Fibroblast of lung (primary cell): ENCODE measurements at places on chromosomes 12 and 14. TPM values are rescaled to one million over a fixed set of nuclear protein-coding genes. Genes with fewer than 3 reads are reported as not detected.

GRCh38 chr14:99537399-99537798 is 56.2 kb downstream of the CCNK start:
- no peaks in the 10 kb centered on the region for H3K36me3 ChIP-seq
- no peak overlapping the region for H3K27ac ChIP-seq
- peaks cover 15% of the 10 kb centered on the region for H3K4me1 ChIP-seq
- no peak overlapping the region for H3K4me3 ChIP-seq
- DNase-seq = peak; percentile 78

DNA sequence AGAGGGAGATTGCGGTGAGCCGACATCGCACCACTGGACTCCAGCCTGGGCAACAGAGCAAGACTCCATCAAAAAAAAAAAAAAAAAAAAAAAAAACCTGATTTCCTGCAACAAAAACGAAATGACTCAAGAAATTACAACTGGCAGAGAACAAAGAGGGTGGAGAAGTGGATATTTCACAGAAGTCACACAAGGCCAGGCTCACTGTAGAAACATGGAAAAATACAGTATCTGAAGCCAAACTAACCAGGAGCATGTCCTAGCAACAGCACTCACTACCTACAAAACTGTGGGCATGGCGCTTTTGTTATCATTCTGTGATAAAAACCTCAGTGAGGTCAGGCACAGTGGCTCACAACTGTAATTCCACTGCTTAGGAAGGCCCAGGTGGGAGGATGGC is 11.7 kb upstream of the MMP17 start:
- no peak for DNase-seq
- H3K27ac ChIP-seq = no peak overlapping the region
- H3K4me1 ChIP-seq = no peaks in the 10 kb centered on the region
- H3K4me3 ChIP-seq = no peak overlapping the region

GRCh38 chr12:2270846-2271245 is 218.1 kb downstream of the CACNA1C start:
- H3K27ac ChIP-seq = no peak overlapping the region
- no peaks in the 10 kb centered on the region for H3K36me3 ChIP-seq
- no peak for DNase-seq
- H3K4me3 ChIP-seq = no peak overlapping the region
- H3K27me3 ChIP-seq = no peaks in the 10 kb centered on the region
- peaks cover 37% of the 10 kb centered on the region for H3K4me1 ChIP-seq

The PLEK2 gene
- total RNA-seq = 0.17 and 0.51 TPM in 2 replicates

GRCh38 chr14:105487986-105488777 is 1.5 kb downstream of the CRIP1 start:
- no peaks in the 10 kb centered on the region for H3K36me3 ChIP-seq
- H3K4me3 ChIP-seq = no peak overlapping the region
- peaks cover 19% of the 10 kb centered on the region for H3K27me3 ChIP-seq
- DNase-seq = no peak

The TCL1B gene
- total RNA-seq = not detected in 2 replicates

The GAS2L3 gene
- 18.7 and 33.4 TPM in 2 replicates for total RNA-seq

DNA sequence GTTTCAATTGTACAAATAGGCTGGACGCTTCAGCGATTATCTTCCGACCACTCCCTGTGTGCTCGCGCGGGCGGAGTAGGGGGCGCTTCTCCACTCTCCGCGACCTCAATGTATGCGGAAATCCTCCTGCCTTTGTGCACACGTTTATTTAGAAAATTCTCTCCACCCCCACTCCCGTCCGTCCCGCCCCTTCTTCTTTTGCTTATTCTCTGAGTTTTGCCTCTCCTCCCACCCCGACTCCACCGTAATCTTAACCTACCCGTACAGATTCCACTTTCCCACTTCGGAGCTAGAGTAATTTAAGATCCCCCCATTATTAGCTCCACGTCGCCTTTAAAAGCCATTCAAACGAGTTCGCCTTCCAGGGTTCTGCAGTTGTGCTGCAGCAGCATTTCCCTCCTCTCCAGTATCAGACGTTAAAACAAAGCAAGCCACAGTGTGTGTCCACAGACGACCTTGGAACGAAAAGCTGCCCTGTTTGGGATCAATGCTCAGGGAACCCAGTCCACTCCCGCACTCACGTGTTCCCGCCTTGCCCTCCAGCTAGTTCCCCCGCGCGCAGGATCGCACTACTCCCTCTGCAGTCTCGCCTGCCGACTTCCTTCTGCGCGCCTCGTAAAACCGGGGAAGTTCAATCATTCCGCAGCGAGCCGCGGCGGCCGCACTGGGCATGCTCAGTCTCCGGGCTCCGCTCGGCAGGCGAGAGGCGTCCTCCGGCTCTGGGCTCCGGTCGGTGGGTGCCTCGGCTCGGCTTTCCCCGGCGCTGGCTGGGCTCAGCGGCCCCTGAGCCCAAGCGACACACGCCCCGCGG is at the start of gene ANO6:
TSS of gene ANO6 (plus strand) at position 677 of the 811 bp plus-strand sequence. CDS start 227 bp downstream, outside the sequence.
- no peaks in the 10 kb centered on the region for H3K27me3 ChIP-seq
- peak within 1 kb of the TSS; percentile 92 for H3K27ac ChIP-seq
- DNase-seq = peak; percentile 89
- H3K36me3 ChIP-seq = no peaks in the 10 kb centered on the region

DNA sequence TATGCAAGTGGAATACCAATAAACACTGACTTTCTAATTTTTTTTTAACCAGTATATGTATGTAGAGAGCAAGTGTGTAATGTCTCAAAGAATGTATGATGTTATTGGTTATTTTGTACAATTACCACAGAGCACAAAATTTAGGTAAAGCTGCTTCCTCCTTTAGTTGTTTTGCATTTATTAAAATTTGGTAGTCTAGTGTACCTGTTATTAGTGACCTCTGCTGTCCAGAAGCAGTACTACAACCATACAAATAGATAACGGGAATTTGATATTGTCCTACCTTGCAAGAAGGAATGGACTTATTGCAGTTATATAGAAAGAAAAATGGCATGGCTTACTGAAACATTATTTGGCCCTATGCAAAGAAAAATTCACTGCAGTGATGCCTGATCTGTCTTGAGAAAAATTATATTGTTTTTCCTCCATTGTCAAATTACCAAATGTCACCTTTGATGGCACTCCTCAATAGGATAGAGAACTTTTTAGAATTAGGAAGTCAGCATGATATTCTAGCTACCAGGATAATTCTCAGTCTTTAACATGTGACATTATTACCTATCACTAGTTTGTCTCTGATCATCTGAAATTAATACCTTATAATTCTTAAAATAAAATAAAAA is 153.9 kb upstream of the RMST start:
- H3K27ac ChIP-seq = no peak overlapping the region
- peak; percentile 75 for DNase-seq
- no peak overlapping the region for H3K4me3 ChIP-seq
- no peaks in the 10 kb centered on the region for H3K4me1 ChIP-seq

GRCh38 chr14:105447651-105448640 is 26.7 kb upstream of the CRIP2 start:
- H3K27me3 ChIP-seq = no peaks in the 10 kb centered on the region
- no peaks in the 10 kb centered on the region for H3K4me1 ChIP-seq
- peak overlapping the region; percentile 44 for H3K27ac ChIP-seq

GRCh38 chr12:74725154-74725553 is 187.5 kb downstream of the ATXN7L3B start:
- no peaks in the 10 kb centered on the region for H3K36me3 ChIP-seq
- H3K27ac ChIP-seq = no peak overlapping the region
- DNase-seq = peak; percentile 72

GRCh38 chr12:114976372-114976771 is 292.4 kb upstream of the TBX3 start:
- H3K4me3 ChIP-seq = no peak overlapping the region
- H3K36me3 ChIP-seq = no peaks in the 10 kb centered on the region
- peaks cover 5% of the 10 kb centered on the region for H3K4me1 ChIP-seq
- no peaks in the 10 kb centered on the region for H3K27me3 ChIP-seq

GRCh38 chr14:96737881-96738280 is 59.3 kb upstream of the VRK1 start:
- H3K4me1 ChIP-seq = no peaks in the 10 kb centered on the region
- H3K4me3 ChIP-seq = no peak overlapping the region
- H3K27ac ChIP-seq = no peak overlapping the region
- peaks cover 8% of the 10 kb centered on the region for H3K27me3 ChIP-seq
- DNase-seq = no peak

The MYF6 gene
- under 0.01 TPM in 1 of 2 replicates, not detected in the other for total RNA-seq

The TSPAN8 gene
- under 0.01 and 0.17 TPM in 2 replicates for total RNA-seq

The C12orf50 gene
- total RNA-seq = under 0.01 TPM in 1 of 2 replicates, not detected in the other

DNA sequence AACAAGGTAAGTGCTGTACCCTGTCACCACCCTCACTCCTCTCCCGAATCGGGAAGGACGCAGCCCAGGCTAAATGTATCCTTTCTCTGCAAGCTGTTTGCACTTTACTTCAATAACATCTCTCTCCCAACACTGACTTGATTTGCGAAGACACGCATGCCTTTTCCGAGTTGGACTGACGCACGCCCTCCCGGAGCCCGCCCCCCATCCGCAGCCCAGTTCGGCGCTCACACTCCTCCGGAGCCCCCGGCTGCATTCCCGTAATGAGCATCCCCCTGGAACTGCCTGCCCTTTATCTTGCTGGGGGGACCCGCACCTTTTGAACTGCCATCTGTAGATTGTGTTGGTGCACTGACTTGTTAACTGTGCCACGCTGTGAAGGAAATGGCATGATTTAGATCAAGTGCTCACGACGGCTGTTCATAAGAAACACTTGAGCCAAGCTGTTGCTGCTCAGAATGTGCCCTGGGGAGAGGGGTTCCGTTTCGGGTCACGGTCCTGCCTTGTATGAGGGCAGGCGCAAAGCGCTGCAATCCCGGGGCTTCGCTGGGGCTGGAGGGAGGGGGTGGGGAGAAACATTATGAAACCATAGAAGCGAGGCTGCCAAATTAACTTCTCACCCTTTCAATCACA is 176.6 kb upstream of the CDKN3 start:
- DNase-seq = peak; percentile 22
- H3K4me1 ChIP-seq = no peaks in the 10 kb centered on the region
- H3K4me3 ChIP-seq = peak overlapping the region; percentile 64

The AICDA gene
- not detected in 2 replicates for total RNA-seq

The MYO1H gene
- 0.77 TPM in 1 of 2 replicates, not detected in the other for total RNA-seq

- no peak overlapping the region for H3K27ac ChIP-seq
- no peaks in the 10 kb centered on the region for H3K36me3 ChIP-seq
- H3K4me1 ChIP-seq = no peaks in the 10 kb centered on the region
- DNase-seq = no peak
Measured at GRCh38 chr12:34386621-34387255, 364.4 kb downstream of the ALG10 start.

DNA sequence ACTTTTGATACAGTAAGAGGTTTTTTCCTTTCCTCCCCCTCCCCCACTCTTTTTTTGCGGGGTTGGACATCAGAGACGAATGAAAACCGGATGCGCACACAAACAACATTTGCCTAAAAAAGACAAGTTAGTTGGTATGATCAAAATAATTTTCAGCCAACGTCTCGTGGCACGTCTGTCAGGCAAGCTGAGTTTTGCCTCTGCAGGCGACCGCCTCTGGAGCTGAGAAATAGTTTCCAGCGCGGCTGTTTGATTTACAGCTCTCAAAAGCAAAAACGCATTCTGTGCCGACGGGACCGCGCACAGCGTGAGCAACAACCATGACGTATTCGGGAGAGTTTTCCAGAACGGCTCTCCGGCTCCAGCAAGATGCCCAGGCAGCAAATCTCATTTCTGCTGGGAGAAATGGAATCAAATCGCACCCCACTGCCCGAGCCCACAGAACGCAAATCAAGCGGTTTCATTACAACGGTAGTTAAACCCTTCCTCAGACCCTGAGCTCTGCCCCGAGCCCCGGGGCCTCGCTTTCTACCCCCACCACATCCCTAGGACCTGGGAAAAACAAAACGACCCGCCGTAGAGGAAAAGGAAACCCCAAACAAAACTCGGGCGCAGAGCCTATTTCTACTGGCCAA is 14.2 kb upstream of the CALM1 start:
- H3K4me3 ChIP-seq = peak overlapping the region; percentile 91
- H3K36me3 ChIP-seq = no peaks in the 10 kb centered on the region
- peak overlapping the region; percentile 100 for H3K27ac ChIP-seq
- peak; percentile 86 for DNase-seq
- peaks cover 14% of the 10 kb centered on the region for H3K4me1 ChIP-seq

GRCh38 chr12:70910666-70911065 is 9.9 kb downstream of the PTPRR start:
- H3K4me3 ChIP-seq = no peak overlapping the region
- no peak overlapping the region for H3K27ac ChIP-seq
- no peaks in the 10 kb centered on the region for H3K4me1 ChIP-seq
- no peaks in the 10 kb centered on the region for H3K36me3 ChIP-seq

The CCDC198 gene
- total RNA-seq = not detected in 2 replicates

The DEPDC4 gene
- 1.0 and 1.2 TPM in 2 replicates for total RNA-seq

The MORN3 gene
- total RNA-seq = 0.77 and 0.83 TPM in 2 replicates

DNA sequence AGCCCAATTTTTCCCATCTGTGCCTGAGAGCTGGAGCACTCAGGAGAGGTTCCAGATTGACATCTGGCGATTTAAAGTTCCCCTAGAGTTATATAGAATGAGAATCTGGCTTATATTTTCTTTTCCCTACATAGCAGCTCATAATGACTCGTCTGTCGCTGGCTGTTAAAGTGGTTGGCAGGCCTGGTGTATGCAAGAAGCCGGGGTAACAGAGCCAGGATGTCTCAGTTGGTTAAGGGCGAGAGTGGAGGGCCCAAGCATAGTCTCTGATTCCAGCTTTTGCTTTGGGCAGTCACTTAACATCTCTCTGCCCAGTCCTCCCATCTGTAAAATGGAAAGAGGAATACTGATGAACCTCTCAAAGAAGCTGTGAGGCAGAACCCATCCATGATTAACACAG is 751.6 kb downstream of the NOVA1 start:
- no peaks in the 10 kb centered on the region for H3K27me3 ChIP-seq
- H3K4me3 ChIP-seq = no peak overlapping the region
- no peak overlapping the region for H3K27ac ChIP-seq
- DNase-seq = no peak

- H3K27me3 ChIP-seq = no peaks in the 10 kb centered on the region
- peak overlapping the region; percentile 90 for H3K4me3 ChIP-seq
- peak overlapping the region; percentile 89 for H3K27ac ChIP-seq
Measured at GRCh38 chr12:120534703-120535655, 823 bp downstream of the RNF10 start.

GRCh38 chr12:7934889-7935492 is 996 bp downstream of the SLC2A3 start:
- peaks cover 9% of the 10 kb centered on the region for H3K4me1 ChIP-seq
- H3K36me3 ChIP-seq = peaks cover 16% of the 10 kb centered on the region
- no peak for DNase-seq

DNA sequence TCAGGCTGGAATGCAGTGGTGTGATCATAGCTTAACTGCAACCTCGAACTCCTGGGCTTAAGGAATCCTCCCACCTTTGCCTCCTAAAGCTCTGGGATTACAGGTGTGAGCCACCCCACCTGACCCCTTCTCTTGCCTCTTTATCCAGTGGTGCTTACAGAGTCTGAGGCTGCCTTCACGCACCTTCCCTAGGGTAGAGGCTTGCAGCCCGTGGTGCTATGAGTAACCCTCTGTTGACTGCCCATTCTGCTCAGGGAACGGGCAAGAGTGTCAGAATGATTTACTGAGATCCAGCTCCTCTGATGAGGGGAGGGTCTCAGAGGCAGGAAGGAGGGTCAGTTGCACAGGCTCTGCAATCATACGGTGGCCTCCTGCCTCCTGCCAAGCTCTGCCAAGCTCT is 125.1 kb upstream of the TBX3 start:
- no peaks in the 10 kb centered on the region for H3K27me3 ChIP-seq
- H3K4me1 ChIP-seq = peaks cover 4% of the 10 kb centered on the region
- no peak for DNase-seq
- no peak overlapping the region for H3K4me3 ChIP-seq
- no peak overlapping the region for H3K27ac ChIP-seq
- no peaks in the 10 kb centered on the region for H3K36me3 ChIP-seq
